Stimulated activated CD8-positive, alpha-beta memory T cell treated with anti-CD3 and anti-CD28 coated beads, Interleukin-7, amount 100 ng/mL, for 24 hours (primary cell): ENCODE measurements at places on chromosomes 5 and 9.
A peak's percentile ranks its signal among the peaks of the same experiment; 100 is the strongest.

DNA sequence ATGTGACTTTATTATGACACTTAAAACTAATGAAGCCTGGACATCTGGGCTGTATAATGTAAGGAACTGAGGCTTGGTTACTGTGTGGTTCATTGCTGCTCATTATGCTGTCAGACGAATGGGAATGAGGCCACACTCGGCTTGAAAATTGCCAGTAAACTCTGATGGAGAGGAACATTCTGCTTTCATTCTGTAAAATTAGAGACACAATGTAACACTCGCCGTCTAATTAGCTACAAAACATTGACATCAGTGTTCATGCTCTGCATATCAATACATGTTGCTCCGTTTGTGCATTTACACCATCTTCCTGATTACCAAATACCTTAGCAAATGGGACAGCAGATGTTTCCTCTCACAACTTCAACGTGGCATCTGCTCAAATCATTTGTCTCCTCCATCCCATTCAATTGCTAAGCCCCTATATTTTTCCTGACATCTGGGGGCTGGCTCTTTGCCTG, 133.0 kb downstream of the SLC28A3 start:
- no peak for DNase-seq

- no peak for DNase-seq
Observed at GRCh38 chr9:108838017-108838416, 17.8 kb downstream of the ACTL7B start.

- DNase-seq: no peak
Observed at GRCh38 chr5:154647114-154647760, 107.9 kb upstream of the LARP1 start.

DNA sequence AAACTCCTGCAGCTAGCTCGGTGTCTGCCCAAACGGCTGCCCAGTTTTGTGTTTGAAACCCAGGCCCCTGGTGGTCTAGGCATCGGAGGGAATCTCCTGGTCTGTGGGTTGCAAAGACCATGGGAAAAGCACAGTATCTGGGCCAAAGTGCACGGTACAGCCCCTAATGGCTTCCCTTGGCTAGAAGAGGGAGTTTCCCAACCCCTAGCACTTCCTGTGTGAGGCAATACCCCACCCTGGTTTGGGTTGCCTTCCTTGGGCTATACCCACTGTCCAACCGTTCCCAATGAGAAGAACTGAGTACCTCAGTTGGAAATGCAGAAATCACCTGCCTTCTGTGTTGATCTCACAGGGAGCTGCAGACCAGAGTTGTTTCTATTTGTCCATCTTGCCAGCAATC, 41.8 kb downstream of the CAVIN4 start:
- DNase-seq: no peak

DNA sequence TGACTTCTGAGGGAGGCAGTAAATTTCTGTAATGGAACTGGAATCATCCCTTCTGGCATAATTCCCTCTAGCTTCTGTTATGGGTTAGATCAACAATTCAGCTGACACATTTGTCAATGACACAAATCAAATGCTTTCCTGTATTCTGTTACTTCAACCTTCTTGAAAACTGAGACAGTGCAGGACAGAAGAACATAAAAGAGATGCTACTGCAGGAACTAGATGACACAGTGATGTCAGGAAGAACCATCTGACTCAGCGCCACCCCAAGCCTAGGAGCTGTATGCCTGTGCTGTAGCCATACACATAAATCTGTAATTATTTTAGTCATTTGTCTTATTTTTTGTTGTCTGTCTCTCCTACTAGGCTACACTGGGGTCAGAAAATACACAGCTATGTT, 18.2 kb upstream of the CEP120 start:
- DNase-seq: no peak

GRCh38 chr5:98454904-98455303, 318.6 kb upstream of the RGMB start:
- no peak for DNase-seq

GRCh38 chr5:50814556-50814955, 148.1 kb downstream of the PARP8 start:
- DNase-seq: no peak

DNA sequence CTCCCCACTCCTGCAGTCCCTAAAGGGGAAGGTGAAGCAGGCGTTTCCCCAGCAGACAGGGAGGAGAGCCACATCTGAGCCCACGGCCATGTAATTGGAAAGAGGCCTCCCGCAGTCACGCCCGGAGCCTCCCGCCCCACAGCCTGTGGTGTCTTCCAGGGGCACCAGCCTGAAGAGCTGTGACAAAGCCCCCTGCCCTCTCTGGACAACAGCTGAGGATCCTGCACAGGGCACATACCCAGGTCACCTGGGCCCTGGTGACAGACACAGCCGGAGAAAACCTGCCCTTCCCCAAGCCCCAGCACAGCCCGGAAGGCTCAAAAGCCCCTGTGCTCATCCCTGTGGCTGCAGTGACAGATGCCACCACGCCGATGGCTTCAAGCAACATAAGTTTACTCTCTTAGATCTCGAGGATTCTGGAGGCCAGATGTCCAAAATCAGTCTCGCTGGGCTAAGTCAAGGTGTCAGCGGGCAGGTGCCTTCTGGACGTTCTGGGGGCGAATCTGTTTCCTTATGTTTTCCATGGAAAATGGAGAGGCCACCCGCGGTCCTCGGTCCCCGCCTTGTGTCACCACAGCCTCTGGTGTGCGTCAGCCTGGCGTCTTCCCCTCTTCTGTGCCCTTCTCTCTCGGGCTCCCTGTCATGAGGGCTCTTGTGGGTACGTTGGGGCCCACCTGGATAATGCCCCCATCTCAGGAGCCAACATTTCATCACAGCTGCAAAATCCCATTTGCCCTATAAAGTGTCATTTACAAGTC, 71.5 kb downstream of the PSMB7 start:
- no peak for DNase-seq

- no peak for DNase-seq
Observed at GRCh38 chr5:54159153-54159892, 151.1 kb downstream of the ARL15 start.

DNA sequence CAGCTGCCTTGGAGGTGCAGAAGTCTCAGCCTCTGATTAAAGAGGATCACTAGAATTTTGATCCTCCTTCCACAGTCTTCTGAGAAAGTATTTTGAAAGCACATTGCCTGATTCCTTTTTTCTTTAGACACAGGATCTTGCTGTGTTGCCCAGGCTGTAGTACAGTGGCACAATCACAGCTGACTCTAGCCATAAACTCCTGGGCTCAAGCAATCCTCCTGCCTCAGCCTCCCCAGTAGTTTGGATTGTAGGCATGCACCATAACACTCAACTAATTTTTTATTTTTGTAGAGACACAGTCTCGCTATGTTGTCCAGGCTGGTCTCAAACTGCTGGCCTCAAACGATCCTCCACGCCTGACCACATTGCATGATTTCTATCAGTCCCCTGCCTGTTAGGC, 74.5 kb downstream of the FAM78A start:
- DNase-seq: no peak

DNA sequence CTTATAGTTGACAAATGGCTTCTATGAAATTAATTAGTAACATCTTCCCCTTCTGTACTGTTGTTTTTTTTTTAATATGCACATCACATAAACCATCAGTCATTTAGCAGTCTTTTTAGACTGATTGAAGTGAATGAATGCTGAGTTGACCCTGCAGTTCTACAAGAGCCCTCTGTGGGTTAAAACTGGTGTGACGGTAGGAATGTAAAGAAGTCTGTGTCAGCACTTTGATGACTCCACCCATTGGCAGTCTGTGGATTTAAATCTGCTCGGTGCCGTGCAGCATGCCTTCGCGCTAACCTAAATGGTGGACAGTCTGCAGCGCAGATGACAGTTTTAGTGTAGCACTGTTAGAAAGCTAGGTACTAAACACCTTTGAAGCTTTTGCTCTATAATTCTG, 3.1 kb downstream of the GTF3C4 start:
- DNase-seq: no peak

DNA sequence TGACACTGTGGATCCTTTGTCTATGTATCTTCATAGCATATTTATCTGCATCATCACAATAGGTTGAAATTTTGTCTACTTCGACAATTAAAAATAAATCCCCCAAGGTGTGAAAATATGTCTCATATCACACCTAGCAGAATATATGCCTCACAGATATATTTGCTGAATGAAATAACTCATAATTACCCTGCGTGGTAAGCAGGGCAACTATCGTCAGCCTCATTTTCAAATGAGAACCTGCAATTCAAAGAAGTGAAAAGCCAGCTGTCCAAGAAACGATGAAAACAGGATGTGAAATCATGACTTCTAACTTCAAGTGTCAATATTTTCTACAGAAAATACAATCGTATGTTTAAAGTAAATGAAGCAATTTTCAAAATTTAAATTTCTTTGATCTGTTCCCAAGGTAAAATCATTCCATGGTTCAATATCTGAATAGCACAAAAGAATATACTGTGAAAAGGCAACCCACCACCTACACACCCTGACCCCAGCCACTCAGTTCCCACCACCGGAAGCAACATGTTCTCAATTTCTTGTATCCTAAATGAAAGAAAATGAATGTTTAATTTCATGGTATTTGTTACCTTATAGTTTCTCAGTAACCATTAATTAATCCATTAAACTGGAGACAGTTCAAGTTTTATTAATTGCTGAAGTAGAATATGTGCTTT, 57.1 kb downstream of the TBCA start:
- no peak for DNase-seq

DNA sequence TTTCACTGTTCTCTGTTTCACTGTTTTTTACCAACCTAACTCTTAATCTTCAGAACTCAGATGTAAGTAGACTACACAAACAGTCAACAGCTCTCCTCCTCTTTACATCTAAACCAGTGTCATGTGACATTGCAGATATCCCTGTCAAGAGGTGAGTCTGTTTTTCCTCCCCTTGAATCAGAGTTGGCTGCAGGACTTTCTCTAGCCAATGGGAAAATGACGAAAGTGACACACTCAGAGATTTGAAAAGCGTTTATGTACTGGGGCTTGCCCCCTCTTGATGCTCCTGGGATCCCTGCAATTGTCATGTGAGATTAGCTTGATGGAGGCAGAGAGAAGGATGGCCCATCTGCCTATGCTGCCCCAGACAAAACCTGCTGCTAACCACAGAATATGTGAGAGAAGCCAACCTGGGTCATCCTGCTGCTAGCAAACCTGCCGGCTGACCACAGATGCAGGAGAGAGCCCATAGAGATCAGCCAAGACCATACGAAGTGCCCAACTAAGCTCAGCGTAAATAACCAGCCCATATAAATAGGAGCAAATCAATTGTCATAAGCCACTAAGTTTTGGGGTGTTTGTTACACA, 111.1 kb downstream of the ASTN2 start:
- no peak for DNase-seq

- no peak for DNase-seq
Observed at GRCh38 chr9:76704593-76705204, 59.5 kb upstream of the PCA3 start.

DNA sequence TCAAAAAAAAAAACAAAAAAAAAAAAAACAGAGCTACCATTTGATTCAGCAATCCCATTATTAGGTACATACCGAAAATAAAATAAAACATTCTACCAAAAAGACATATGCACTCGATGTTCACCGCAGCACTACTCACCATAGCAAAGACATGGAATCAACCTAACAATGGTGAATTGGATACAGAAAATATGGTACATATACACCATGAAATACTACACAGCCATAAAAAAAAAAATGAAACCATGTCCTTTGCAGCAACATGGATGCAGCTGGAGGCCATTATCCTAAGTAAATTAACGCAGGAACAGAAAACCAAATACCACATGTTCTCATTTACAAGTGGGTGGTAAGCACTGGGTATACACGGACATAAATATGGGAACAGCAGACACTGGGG, 21.3 kb downstream of the MRPS27 start:
- DNase-seq: no peak

- DNase-seq: peak; percentile 37
Observed at GRCh38 chr9:16191691-16192402, 639.0 kb downstream of the CCDC171 start.

- no peak for DNase-seq
Observed at GRCh38 chr5:80784451-80784850, 129.7 kb upstream of the DHFR start.

GRCh38 chr5:74608736-74609601, 31.6 kb downstream of the ENC1 start:
- no peak for DNase-seq

DNA sequence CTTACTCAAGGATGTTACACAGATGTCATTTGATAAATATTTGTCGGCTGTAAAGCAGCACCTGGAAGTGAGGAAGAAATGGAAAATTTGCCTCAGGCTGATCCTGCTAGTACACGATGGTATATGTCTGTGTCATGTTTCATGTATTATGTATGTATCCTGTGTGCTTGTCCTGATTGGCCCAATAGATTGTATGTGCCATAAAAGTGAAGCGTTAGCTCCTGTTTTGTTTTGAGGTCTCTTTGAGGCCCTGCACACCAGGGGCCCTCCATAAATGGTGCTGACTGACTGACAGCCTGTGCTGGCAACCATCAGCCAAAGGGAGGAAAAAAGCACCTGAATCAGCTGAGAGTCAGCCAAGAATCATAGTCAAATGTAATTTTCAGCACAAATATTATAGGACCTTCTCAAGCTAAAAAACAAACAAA, 11.8 kb upstream of the LNPEP start:
- no peak for DNase-seq

DNA sequence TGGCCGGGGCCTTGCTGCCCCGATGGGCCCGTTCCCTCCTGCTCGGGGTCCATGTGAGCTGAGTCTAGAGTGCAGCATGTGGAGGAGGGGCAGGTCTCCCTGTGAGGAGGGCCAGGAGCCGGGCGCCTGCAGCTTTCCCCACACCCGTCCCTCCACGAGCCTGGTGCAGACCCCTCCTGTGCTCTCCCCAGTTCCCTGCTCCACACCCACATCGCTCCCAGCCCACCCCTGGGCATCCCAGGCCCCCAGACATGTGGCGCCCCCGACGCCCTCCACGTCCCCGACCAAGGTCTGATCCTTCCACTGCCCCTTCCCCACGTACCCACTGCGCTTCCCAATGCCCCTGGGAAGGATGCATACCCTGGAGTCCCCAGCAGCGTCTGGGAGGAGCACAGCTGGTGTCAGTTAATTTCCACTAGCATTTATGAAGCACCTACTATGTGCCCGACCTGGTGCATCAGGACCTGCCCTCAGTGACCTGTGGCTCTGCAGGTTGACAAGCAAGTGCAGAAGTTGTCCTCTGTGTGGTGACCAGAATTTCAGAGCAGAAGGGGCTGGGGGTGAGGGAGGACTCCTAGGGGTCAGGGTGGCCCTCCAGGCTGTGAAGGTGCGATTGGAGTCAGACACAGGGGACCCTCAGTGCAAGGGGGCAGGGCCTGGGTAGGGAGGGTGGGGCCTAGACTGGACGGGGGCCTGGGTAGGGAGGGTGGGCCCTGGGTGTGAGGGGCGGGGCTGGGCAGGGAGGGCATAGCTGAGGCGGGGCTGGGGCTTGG, 10.8 kb upstream of the SLC6A18 start:
- no peak for DNase-seq

DNA sequence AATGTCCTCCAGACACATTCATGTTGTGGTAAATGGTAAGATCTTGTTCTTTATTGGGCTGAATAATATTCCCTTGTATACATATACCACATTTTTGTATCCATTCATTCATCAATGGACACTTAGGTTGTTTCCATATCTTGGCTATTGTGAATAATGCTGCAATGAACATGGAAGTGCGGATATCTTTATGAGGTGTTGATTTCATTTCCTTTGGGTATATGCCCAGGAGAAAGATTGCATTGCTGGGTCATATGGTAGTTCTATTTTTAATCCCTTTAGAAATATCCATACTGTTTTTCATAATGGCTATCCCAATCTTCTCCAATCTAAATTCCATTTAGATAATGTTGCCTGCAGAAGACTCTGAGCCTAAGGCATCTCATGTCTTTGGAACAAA, 78.0 kb upstream of the TNC start:
- no peak for DNase-seq

GRCh38 chr5:176579323-176579722, 30.2 kb downstream of the CDHR2 start:
- DNase-seq: no peak

- DNase-seq: no peak
Observed at GRCh38 chr9:89648247-89649000, 43.6 kb downstream of the GADD45G start.
